ENCODE measurements at places on chromosomes 12 and 14.

DNA sequence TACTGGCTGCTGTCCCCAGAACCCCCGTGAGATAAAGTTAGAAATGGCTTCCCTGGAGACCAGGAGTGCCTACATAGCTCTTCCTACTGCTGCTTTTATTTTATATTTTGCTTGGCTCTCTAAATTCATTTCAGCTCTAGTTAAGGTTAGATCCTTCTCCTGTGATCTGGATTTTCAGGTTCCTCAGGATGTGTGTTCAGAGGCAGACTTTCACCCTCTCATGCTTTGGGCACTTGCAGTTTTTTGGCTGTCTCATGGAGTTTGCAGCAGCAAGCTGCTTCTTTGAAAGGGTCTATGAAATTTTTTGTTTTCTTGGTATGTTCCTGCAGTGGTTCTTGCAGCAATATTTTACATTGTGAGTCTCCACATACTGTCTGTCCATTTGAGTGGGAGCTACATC lies 93.3 kb downstream of the ATP23 start:
- DNase-seq: no peak

- no peak for DNase-seq
Measured at GRCh38 chr12:71405884-71406283, 33.7 kb upstream of the LGR5 start.

GRCh38 chr12:18416412-18416811 lies 155.1 kb downstream of the PIK3C2G start:
- DNase-seq: no peak

DNA sequence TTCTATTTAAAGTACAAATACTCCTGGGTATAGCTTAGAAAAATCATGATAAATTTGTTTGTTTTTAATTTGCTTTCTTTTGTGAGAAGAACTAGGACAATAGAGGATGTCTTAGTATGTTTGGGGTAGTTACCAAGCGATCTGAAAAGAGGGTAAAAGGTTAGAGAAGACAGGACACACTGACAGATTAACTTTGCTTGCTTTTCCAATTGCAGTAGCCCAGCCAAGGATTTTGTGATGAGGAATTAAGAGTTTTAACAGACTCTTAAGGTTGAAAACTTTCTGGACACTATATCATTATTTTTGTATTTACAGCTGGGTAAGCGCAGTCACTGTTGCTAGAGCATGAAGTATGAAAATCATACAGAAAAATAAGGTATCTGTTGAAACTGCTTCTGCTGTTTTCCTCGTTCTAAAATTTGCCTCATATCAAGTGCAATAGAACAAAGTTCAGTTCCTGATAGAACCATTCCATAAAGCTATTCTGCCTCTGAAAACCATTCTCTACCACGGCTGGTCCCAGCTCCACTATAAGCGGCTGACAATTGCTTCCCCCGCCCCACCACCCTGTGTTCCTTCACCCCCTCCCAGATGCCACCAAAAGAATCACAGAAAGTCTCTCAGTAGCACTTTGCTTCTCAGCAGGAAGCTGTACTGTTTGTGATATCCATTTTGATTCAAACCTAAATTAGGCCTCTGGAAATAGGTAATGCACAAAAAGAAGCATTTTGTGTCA lies 413.4 kb downstream of the BCAT1 start:
- DNase-seq: no peak

DNA sequence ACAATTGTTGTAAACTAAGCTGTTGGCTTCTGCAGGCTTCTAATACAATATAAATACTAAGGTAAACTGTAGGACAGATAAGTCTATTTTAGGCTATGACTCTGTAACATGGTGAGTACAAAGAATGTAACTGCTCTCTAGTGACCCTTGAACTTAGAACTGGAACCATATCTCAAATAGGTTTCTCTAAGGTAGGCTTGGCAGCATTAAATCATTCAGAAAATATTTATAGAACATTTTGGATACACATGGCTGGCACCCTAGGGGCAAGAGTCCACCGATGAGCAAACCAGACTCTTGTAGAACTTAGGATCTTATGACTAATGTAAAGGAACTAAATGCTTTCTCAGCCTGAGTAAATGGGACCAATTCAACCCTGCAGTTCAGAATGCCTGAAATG lies 19.4 kb upstream of the SLC25A3 start:
- DNase-seq: no peak

DNA sequence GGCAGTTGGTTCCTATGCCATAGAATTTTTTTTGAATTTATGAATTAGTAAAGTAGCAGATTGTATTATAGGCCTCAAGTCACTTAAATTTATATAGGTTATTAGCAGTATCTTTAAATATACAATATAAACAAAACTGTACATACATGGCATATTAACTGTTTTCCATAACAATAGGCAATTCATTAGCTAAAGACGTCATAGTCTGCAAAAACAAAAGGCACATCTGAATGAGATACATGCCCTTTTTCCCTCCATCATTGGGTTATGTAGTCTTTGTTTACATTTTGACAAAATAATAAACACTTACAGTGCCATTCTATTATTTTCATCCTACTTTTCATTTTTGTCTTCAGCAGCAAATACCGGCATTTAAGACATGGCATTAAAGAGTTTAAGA lies 1.1 kb upstream of the VCPKMT start:
- no peak for DNase-seq

- no peak for DNase-seq
Measured at GRCh38 chr12:78260976-78261375, 430.3 kb downstream of the NAV3 start.

DNA sequence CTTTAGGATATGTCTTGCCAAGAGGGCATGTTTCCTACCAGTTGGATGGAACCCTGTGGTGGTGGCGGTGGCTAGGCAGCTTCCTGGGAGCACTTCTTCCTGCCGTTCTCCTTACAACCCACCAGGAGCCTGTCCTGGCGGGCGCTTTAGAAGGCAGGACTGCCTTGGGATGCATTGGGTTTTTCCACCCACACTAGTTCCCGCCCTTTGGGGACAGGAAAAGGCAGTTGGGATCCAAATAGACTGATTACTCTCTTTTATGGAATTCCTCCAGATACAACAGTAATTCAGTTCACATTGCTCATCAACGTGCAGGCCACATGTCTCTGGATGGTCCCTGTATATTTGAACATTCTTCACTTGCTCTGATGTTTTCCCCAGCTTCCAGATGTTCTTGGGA lies 305.7 kb upstream of the SSTR1 start:
- DNase-seq: no peak

DNA sequence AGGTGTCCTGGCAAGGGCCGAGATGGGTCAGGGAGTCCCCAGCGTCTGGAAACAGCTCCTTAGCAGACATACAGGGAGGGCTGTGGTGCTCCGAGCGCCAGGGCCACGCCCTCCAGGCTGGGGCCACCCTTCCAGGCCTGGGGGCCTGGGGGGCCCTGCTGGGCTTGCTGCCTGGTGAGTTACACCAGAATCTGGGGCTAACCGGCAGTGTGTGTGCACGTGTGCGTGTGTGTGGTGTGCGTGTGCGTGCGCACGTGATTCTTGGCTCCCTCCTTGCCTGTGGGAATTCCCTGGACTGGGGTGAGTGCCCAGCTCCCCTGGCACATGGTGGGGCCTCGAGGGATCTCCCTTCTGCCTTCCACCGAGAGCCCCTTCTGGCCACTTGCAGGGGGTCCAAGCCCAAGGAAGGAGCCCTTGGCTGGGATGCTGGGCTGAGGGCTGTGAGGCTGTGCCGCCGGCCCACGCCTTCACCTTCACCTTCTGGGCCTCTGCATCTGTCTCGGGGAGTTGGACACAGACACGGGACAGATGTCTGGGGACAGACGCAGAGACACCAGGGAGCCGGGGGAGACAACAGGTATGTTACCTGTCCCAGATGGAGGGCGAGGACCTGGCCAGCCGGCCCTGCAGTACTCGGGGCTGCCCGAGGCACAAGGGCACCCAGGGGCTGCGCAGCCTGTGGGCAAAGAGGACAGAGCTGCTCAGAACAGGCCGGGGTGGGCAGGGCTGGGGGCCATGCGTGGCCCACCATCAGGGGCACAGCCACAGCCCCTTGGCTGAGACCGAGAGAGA lies 37.2 kb downstream of the BEGAIN start:
- no peak for DNase-seq

DNA sequence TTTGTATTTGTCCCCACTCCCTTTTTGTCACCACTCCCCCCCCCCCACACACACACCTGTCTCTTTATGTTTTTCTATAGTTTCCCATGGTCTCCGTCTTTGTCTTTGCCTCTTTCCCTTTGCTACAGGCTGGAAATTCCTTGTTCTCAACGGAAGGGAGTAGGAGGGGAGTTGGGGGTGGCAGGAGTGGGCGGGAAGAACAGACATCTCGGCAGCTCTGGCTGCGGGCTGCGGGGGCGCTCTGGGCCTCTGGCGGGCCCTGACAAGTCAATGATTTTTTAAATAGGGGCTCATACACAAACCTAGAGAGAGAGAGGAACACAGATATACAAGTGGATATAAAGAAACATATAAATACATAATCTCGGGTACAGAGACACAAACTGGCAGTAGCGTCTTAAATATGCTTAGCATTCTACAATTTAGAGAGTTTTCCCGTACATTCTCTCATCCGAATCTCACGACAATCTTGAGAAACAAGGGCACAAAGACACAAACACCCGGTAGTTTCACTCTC lies 2.4 kb upstream of the NAB2 start:
- DNase-seq: no peak

GRCh38 chr12:62207248-62207647 lies 53.0 kb upstream of the USP15 start:
- DNase-seq: no peak

- no peak for DNase-seq
Measured at GRCh38 chr12:2111826-2112225, 59.0 kb downstream of the CACNA1C start.
